MG63 (cell line): ENCODE measurements at places on chromosomes 2 and 18. TPM values are rescaled to one million over a fixed set of nuclear protein-coding genes. Genes with fewer than 3 reads are reported as not detected.

- DNase-seq = no peak
These were observed 58.0 kb downstream of the RAB31 start for GRCh38 chr18:9766076-9766481.

GRCh38 chr2:237956402-237956736, 10.4 kb upstream of the UBE2F start:
- DNase-seq = no peak

DNA sequence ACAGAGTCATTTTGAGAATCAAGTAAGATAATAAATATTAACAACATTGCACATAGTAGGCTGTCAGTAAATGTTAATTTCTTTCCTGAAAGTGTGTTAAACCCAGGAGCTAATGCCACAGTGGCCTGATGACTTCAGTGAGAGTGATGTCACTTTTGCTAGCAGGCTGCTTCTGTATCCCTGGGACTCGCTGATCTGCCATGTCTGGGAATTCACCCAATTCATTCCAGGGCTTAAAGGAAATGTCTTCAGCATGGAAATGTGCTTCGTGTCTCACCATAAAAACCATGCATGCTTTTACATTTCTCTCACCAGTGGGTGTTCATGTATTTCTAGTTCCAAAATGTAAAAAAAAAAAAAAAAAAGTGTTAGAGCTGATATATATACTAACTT, 56.8 kb upstream of the MAPRE3 start:
- peak; percentile 38 for DNase-seq

- DNase-seq = no peak
These were observed 23.7 kb upstream of the ST8SIA3 start for GRCh38 chr18:57328665-57329064.

ALPP gene
- total RNA-seq = not detected in 2 replicates
